Glomerular endothelial cell (primary cell): ENCODE measurements at places on chromosomes 5 and 9.

DNA sequence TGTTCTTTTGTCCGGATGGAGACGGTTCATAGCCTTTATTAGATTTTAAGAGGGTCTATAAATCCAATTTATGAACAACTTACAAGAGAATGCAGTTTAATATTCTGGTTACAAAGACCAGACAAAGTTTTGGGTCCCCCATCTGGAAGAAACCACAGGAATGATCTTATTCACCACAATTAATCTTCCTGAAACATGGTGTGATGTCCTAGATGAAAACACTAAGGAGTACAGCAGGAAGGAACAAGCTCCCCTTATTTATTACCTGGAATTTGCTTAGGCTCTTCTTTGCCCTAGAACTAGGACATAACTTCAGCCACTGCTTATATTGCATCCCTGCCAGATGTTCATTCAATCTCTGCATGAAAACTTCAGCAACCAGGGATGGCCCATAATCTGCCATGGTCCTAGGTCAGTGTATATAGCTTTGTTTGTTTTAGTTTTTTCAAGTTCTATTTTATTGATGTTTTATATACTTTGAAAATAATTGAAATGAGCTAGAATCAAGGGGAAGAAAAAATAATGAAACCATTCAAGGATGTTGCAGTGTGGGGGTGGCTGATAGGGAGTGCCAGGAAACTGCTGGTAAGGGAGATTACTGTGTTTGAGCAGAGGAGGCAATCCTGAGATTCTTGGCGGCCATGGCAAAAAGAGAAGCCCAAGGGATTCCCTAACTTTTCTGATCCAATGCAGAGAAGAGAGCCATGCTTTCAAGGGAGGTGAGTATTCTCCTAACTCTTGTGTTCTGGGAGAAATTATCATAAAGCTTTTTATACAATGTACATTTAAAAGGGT lies 16.8 kb downstream of the TXNDC8 start:
- no peak for DNase-seq

- no peak for DNase-seq
Observed at GRCh38 chr9:89743573-89744254, 138.9 kb downstream of the GADD45G start.

GRCh38 chr5:83031381-83031780 lies 45.8 kb downstream of the TMEM167A start:
- no peak for DNase-seq

DNA sequence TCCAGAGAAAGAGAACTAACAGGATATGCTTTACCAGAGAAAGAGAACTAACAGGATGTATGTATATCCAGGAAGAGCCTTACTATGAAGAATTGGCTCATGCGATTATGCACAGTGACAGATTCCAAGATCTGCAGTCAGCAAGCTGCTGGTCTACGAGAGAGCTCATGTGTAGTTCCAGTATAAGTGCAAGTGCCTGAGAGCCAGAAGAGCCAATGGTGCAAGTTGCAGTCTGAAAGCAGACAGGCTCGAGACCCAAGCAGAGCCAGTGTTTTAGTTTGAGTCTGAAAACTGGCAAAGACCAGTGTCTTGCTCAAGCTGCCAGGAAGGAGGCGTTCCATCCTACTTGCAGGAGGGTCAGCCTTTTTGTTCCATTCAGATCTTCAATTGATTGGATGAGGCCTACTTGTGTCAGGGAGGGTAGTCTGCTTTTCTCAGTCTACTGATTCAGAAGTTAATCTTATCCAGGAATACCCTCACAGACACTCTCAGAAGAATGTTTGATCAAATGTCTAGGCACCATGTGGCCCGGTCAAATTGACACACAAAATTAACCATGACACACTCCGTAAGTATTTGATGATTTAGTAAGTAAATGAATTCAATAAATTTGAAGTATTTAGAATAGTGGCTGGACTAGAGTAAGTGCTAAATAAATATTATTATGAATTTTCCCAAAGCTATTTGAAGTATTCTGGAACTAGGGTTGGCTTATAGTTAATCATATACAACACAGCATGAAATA lies 372.1 kb upstream of the SGCD start:
- no peak for DNase-seq

GRCh38 chr9:83505282-83505681 lies 32.9 kb downstream of the FRMD3 start:
- no peak for DNase-seq

- no peak for DNase-seq
Observed at GRCh38 chr9:111965566-111966019, 69.0 kb downstream of the UGCG start.

DNA sequence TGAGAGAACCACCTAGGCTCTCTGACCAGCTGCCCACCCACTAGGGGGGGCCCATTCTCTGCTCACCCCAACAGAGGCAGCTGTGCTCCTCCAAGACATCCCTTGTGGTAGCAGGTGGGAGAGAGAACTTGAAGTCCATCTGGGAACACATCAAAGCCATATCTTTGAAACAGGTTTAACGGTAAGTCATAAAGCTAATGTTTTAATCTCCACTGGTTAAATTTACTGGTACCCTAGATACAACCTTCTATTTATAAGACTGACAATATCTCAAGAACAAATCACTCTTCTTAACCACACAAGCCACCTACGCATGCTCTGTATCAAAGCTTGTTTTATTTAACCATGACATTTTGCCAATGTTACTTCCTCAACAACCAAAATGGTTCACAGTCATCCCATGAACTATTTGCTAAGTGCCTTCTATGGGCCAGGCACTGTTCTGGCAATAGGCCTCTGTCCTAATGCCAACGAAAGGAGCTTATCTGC lies 20.4 kb downstream of the AUH start:
- DNase-seq = no peak

DNA sequence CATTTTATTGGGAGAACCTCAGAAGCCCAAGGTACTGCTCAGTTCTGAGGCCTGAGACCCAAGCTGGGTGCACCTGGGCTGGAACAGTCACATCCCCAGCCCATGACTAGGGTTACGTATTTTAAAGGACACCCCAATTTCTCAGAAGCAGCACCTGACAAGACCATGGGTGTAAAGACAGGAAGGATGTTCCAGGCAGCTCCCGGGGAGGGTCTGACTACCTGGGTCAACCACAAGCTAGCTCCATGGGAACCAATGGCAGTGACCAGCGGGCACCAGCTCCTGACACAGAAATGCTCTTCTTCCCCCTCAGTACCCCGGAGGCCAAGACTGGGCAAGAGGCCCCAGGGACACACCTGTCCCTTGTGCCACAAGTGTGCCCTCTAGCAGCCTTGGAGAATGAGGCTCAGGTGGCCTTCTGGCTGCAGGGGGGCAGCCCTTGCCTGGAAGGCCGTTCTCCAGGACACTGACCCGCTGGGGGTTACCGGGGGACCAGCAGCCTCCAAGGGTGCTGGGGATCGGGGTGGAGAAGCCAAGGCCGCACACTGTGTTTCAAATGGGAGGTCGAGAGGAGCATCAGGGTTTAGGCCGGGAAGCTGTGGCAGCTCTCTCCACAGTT lies 52.6 kb downstream of the IPPK start:
- DNase-seq = no peak

DNA sequence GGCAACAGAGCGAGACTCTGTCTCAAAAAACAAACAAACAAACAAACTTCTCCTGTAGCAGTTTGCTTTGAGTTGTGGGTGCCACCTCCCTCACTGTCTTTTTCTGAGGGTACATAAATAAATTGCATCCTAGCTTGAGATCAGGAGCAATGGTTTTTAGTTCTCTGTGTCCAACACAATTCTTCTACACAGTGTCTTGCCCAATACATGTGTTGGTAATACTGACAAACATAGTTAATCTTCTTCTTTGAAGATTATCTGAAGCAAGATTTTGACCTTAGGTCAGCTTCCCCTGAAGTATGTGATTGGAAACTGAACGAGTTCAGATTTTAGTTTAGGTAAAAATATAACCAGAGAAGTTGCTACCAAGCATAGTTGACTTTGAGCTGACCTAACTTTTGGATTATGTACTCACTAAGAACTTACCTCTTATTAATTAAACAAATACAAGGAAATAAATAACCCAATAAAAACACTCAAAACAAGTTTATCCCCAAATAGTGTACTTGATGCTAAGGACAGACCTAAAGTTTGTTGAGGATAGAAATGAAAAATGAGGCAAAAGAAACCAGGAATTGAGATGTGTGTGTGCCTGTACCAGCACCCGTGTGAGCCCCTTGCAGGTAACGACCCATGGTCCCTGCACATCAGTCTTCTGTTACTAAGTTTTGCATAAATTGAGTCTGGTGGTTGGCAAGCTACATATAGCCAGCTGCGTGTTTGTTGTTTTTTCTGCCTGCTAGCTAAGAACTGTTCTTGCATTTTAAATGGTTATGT lies 16.2 kb downstream of the TJP2 start:
- DNase-seq = no peak

GRCh38 chr9:98280574-98280973 lies 25.1 kb upstream of the TBC1D2 start:
- DNase-seq = no peak

- DNase-seq = no peak
Observed at GRCh38 chr5:79135790-79136553, 24.4 kb downstream of the BHMT start.

- DNase-seq = peak; percentile 33
Observed at GRCh38 chr9:33852216-33852826, 35.4 kb downstream of the UBE2R2 start.

DNA sequence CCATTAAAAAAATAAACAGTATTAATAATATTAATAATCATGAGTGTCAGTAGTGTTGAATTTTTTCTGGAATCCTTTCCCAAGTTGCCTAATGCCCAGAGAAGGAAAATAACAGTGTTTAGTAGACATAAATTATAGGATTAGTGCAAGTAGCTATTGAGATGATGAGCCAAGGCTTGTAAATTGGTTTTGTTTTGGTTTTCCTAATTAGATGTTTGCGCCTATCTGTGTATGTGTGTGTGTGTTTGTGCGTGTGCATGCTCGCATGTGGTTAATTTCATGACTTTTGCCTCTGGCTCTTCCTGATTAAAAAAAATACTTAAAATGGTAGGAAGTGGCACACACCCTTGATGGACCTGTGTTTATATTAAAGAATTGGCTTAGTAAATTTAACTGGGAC lies 55.4 kb downstream of the FXN start:
- no peak for DNase-seq

DNA sequence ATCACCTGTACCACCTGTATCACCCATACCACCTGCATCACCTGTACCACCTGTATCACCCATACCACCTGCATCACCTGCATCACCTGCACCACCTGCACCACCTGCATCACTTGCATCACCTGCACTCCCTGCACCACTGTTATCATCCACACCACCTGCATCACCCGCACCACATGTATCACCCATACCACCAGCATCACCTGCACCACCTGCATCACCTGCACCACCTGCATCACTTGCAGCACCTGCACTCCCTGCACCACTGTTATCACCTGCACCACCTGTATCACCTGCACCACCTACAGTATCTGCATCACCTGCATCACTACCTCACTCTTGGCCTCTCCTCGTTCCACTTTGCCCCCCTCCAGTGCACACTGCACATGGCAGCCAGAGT lies 63.2 kb upstream of the CKMT2 start:
- no peak for DNase-seq

DNA sequence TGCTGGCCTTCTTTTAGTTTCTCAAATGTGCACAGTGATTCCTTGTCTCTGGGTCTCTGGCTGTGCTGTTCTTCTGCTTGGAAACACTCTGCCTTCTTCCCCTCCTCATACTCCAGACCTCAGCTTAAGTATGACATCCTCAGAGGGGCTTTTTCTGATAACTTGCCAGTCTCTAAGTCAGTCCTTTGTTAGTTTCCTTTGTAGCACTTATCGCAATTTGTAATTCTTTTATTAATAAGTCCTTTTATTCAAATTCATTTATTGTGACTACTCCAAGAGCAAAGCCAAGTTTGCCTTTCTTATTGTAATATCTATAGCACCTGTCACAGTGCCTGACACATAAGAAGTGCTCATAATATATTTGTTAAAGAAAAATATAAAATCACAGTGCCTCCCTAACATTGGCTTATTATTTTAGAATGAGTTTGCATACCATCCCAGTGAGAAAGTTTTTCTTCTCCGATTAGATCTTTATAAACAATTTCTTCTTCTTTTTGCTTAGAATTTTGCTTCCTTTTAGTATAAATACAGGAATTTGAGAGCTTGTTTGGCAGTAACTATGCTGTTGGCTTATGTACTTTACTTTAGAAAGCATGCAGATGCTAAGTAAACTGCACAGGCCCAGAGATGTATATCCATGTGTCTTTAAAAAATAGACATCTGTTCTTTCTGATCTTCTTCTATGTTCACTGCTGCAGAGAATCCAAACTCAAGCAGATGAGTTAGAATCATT lies 198.0 kb downstream of the GAS1 start:
- no peak for DNase-seq

GRCh38 chr5:56624751-56625150 lies 190.6 kb upstream of the MAP3K1 start:
- no peak for DNase-seq

GRCh38 chr5:142143878-142144277 lies 35.3 kb downstream of the NDFIP1 start:
- DNase-seq = peak; percentile 29

GRCh38 chr9:115952430-115953292 lies 200.9 kb upstream of the PAPPA start:
- DNase-seq = no peak

DNA sequence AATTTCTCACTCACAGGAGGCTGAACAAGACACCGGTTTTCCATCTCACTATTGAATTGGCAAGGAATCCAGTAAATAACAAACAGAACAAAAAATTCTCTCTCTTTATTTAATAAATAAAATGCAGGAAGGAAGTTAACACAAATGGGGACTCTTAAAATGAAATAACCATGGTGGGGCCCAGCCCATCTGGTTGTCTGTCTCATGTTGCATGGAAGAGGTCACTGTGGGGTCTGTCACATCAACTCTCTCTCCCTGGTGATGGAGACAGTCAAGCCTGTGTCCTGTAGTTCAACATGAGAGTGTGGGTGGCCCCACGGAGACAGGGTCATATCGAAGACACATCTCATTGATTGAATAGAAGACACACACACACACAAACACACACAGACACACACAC lies 297.7 kb downstream of the IRX2 start:
- DNase-seq = no peak

DNA sequence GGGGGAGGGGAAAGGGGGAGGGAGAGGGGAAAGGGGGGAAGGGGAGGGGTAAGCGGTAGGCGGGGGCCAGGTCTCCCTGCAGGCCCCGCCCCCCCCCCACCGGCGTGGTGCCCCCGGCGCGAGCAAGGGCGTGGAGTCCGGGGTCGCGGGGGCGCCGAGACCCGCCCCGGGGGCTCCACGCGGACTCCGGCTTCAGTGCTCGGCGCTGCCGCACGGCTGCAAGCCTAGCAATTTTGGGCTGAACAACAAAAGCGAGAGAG lies 10.8 kb downstream of the C9orf50 start:
- no peak for DNase-seq

- no peak for DNase-seq
Observed at GRCh38 chr5:157457391-157457790, 2.6 kb upstream of the NIPAL4 start.

- DNase-seq = no peak
Observed at GRCh38 chr9:19023078-19023477, 9.9 kb downstream of the SAXO1 start.

DNA sequence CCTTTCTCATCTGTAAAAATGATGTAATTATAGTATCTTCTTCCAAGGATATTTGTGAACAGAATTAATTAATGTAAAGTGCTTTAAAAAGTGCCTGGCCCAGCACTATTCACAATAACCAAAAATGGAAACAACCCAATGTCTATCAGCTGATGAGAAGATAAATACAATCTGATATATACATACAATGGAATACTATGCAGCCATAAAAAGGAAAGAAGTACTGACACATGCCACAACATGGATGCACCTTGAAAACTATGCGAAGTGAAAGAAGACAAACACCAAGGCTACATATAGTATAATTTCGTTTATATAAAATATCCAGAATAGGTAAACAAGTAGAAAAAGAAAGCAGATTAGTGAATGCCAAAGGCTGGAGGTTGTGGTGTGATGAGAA lies 24.1 kb downstream of the DPYSL3 start:
- DNase-seq = no peak

GRCh38 chr5:176647843-176648473 lies 674 bp downstream of the TSPAN17 start:
- no peak for DNase-seq
